ENCODE measurements at places on chromosomes 3 and 15.

DNA sequence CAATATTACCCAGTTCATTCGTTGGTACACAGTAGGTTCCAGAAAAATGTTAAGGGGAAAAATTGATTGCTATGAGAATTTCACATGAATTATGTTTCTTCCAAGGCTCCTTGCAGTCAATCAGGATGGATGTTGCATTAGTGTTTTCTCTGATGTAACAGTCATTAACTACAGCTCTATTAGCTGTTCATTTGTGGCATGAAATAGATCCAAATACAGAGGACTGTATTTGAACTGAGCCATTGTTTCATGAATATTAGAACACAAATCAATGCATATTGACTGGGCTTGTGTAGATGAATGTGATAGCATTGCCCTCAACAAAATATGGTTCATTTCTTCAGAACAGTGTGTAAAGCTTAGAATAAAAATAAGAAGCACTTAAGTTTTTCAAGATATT is 203.0 kb upstream of the SGO1 start:
- no peak for DNase-seq

DNA sequence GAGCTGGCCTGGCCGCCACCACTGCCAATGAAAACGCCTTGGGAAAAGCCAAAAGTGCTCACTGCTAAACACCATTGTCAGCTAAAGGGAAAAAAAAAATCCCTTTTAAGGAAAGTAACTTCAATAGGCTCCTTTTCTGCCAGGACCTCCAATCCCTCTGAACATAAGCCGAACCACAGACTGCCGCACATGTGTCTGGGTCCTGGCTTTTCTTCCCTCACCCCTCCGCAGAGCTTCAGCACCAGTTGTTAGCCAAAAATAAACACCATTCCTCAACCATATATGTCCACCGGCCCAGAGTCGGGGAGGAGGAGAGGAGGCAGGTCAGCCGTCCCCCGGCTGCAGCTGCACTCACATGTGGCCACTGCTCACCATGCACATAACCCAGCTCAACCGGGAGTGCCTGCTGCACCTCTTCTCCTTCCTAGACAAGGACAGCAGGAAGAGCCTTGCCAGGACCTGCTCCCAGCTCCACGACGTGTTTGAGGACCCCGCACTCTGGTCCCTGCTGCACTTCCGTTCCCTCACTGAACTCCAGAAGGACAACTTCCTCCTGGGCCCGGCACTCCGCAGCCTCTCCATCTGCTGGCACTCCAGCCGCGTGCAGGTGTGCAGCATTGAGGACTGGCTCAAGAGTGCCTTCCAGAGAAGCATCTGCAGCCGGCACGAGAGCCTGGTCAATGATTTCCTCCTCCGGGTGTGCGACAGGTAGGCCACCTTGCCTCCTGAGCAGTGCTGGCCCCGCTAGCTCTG is at the start of gene FBXL22:
TSS of gene FBXL22 (plus strand) at position 350 of the 753 bp plus-strand sequence. CDS start at position 356, 6 bp downstream.
- DNase-seq, result no peak

DNA sequence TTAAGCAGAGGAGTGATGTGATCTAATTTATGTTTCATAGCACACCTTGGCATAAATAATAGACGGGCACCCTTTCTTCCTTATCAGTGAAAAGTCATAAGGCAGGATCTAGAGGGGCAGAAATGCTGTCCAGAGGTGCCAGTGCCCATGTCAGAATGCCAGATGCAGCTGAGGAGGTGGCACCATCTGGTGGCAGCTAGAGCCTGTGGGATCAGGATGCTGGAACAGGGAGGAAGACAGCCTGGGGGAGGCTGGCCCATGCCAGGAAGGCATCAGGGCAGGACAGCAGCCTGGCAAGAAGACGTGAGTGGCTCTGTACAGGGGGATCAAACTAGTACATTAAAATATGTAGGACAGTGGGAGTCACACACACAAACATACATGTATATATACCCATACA is 16.5 kb downstream of the MYH15 start:
- no peak for DNase-seq

- no peak for DNase-seq
Observed at GRCh38 chr3:196044513-196044912, 37.4 kb downstream of the TFRC start.

GRCh38 chr15:31163769-31164572 is 62.4 kb upstream of the TRPM1 start:
- DNase-seq, result no peak

DNA sequence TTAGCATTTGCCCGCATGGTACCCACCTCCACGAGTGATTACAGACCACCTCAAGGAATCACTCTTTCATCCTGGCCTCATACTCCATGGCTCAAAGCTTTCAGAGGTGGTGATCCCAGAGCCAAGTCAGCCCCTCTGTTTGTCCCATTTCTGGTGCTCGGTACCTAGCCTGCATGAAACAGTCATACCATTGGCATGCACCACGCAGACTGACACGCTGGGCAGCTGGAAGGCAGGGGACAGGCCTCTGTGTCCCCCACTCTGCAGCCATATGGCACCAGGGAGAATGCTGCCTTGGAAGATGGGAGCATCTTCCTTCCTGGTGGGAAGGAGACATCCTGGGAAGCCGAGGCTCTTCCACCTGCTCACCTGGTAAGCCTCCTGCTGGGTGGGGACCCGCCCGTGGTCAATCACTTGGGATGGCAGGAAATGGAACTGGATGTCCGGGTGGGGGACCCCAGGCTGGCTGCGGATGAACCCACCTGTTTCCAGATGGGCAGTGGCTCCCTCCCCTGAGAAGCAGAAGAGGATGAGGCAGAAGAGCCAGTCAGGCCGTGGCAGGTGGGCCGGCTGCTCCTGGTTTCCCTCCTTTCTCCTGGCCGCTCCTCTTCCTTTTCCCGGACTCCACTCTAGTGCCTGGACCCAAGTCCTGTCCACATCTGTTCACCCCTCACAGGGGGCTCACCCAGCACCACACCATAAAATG is 26.9 kb downstream of the CHDH start:
- no peak for DNase-seq

GRCh38 chr3:25041871-25042584 is 386.0 kb upstream of the RARB start:
- DNase-seq, result no peak

GRCh38 chr3:194686816-194687637 is 1.3 kb downstream of the FAM43A start:
- DNase-seq, result no peak

DNA sequence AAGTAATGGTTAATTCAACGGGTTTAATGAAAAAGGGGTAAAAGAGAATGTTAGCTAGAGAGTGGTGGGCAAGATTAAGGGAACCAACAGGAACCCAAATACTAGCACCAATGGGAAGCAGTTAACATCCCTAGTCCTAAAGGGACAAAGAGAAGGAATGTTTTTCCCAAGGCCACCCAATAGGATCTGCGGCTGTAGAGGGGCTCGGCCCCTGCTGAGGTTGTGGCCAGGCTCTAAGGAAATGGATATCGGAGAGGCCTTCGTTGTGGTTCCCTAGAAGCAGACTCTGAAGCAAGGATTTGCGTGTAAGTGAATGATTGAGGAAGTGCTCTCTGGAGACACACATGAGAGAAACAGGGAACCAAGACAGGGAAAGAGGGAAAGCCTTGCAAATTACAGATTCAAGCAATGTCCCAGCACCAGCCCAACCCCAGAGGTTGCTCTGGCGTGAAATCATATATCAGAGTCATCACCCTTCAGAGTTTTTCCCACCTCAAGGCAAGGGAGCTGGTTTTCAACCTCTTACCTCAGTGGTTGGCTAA is 83.6 kb upstream of the TNIK start:
- DNase-seq, result no peak

DNA sequence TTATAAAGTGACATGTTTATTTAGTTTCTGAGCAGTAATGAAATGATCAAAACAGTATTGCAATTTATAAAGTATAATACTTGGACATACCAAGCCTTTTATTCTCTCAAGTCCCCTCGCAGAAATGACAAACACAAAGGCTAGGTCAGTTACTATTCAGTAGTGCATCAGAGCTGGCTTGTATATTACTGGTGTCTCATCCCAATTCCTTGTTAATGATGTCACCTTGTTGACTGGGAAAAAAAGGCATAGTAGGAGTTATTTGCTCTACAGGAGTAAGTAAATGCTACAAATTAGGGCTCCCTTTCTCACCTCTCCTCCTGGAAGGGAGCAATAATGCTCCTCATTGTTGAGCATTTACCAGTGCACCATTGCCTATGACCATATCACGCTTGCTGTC is 317.6 kb downstream of the CHL1 start:
- DNase-seq, result no peak

Measured in pons (tissue), 1 donor.